ENCODE measurements at places on chromosomes 16 and 17.
A peak's percentile ranks its signal among the peaks of the same experiment; 100 is the strongest.

DNA sequence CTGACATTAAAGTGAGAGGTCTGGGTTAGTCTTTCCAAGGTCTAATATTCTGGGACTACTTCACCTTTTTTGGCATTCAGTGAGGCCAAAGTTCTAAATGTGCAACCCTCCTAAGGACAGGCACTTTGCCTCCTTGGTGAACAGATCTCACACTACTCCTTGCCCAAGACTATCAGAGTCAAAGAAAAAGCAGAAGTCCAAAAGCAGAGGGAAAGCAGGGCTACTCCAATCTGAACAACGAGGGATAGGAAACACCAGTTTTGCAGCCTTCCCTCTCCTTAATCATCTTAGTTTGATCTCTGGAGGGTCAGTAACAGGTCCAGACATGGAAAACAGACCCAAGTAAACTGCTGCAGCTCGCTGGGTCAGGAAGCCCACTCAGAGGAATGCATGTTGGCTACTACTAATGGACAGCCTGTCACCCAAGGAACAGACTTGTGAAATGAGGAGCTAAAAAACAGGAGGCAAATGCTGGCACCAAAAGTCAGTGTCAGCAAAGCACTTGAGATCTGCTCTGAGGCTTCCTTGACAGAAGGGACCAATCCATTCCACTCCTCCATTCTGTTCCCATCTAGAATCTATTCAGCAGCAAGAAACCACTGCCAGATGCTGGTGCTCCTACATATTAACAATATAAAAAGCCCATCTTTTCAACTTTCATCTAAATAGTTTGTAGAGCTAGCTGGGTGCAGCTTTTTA, 29.9 kb downstream of the DCUN1D3 start:
- no peak overlapping the region for H3K27ac ChIP-seq
- H3K4me3 ChIP-seq: no peak overlapping the region
- H3K27me3 ChIP-seq: no peaks in the 10 kb centered on the region
- H3K4me1 ChIP-seq: peaks cover 48% of the 10 kb centered on the region
- DNase-seq: no peak

- no peak overlapping the region for H3K4me3 ChIP-seq
- peaks cover 13% of the 10 kb centered on the region for H3K27me3 ChIP-seq
- H3K4me1 ChIP-seq: no peaks in the 10 kb centered on the region
- no peak for DNase-seq
- H3K27ac ChIP-seq: no peak overlapping the region
These were observed 105.3 kb downstream of the IRX5 start for GRCh38 chr16:55035956-55036355.

DNA sequence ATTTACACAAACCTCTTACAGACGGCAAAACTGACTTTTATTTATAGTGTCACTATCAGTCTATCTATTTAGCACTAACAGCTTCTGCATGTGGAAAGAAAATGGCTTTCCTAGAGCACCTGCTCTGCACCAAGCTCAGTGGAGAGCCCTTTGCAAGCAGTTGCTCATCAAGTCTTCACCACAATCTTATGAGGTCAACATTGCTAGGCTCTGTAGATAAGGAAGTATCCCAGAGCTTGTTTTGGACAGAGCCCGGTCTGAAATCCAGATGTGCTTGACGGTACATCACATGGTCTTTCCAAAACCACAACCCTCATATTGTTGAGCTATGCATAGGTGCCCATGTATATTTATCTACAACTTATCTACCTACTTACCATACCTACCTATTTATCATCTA, 572.7 kb upstream of the CDH5 start:
- H3K4me3 ChIP-seq: no peak overlapping the region
- no peaks in the 10 kb centered on the region for H3K4me1 ChIP-seq
- peaks cover 24% of the 10 kb centered on the region for H3K27me3 ChIP-seq
- H3K27ac ChIP-seq: no peak overlapping the region

GRCh38 chr16:89268987-89269735, 51.7 kb downstream of the ZNF778 start:
- no peak for DNase-seq
- peaks cover 5% of the 10 kb centered on the region for H3K4me1 ChIP-seq
- no peaks in the 10 kb centered on the region for H3K27me3 ChIP-seq
- H3K27ac ChIP-seq: no peak overlapping the region
- H3K4me3 ChIP-seq: no peak overlapping the region

DNA sequence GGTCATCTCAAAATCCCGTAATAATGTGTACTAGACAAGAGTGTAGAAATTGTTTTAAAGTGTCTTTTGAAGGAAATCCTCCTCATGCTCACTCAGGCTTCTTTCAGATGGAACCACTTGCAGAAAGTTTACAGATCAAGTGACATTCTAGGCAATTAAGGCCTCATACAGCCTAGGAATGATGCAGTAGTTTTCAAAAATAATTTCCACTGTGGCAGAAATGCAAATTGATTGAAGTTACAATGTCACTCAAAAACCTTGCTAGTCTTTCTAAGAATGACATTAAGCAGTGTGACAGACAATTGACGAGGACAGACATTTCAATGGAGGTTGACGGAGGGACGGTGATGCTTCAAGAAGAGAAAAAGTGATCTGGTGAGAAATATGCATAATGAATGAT, 53.5 kb upstream of the CDH8 start:
- H3K27me3 ChIP-seq: no peaks in the 10 kb centered on the region
- H3K4me1 ChIP-seq: no peaks in the 10 kb centered on the region
- no peaks in the 10 kb centered on the region for H3K36me3 ChIP-seq
- no peak for DNase-seq

DNA sequence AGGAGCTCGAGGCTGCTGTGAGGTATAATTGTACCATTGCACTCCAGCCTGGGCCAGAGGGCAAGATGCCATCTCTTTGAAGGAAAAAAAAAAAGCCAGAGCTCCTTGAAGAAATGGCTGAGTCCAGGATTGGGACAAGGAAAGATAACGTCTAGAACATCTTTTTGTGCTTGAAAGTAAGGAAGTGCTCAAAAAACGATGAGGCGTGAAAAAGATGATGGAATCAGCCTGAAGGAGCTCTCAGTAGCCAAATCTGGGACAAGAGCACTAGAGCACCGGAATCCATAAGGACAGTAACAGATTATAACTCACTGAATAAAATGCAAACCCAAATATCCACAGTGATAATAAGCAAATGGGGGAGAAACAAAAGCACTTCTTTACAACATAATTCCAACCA, 22.1 kb downstream of the EFTUD2 start:
- no peak overlapping the region for H3K4me3 ChIP-seq
- DNase-seq: no peak
- H3K36me3 ChIP-seq: peaks cover 22% of the 10 kb centered on the region
- H3K27ac ChIP-seq: no peak overlapping the region
- no peaks in the 10 kb centered on the region for H3K27me3 ChIP-seq

- H3K27me3 ChIP-seq: no peaks in the 10 kb centered on the region
- no peak overlapping the region for H3K4me3 ChIP-seq
- peaks cover 7% of the 10 kb centered on the region for H3K36me3 ChIP-seq
- H3K27ac ChIP-seq: no peak overlapping the region
- no peak for DNase-seq
These were observed 5.4 kb downstream of the ABCC1 start for GRCh38 chr16:15954814-15955151.

GRCh38 chr17:21375162-21375560, 996 bp upstream of the KCNJ12 start:
- H3K27me3 ChIP-seq: peaks cover 72% of the 10 kb centered on the region
- H3K27ac ChIP-seq: no peak overlapping the region
- no peaks in the 10 kb centered on the region for H3K36me3 ChIP-seq
- peak overlapping the region; percentile 67 for H3K4me3 ChIP-seq
- H3K4me1 ChIP-seq: peaks cover 31% of the 10 kb centered on the region
- DNase-seq: no peak

DNA sequence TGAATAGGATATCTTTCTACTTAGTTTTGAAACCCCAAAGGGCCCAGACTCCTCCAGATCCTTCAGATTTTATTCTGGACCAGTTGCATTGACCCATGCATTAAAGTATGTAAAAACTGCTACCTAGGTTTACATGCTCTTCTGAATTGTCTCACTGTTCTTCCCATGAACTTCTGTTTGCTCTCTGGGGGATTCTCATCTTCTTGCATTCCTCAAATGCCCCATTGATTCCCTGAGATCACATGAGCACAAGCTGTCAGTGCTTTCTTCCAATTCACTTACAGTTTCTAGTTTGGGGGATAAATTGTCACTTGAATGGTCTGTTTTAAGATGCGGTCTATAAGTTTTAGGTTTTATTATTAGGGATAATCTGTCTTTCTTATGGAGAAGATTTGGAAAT, 188.9 kb upstream of the KIF2B start:
- no peak overlapping the region for H3K4me3 ChIP-seq
- H3K4me1 ChIP-seq: no peaks in the 10 kb centered on the region
- H3K36me3 ChIP-seq: no peaks in the 10 kb centered on the region
- no peak overlapping the region for H3K27ac ChIP-seq
- H3K27me3 ChIP-seq: no peaks in the 10 kb centered on the region

GRCh38 chr16:74623214-74623838, 16.4 kb upstream of the GLG1 start:
- no peaks in the 10 kb centered on the region for H3K4me1 ChIP-seq
- peak overlapping the region; percentile 37 for H3K27ac ChIP-seq
- H3K4me3 ChIP-seq: no peak overlapping the region
- DNase-seq: peak; percentile 17

- H3K27ac ChIP-seq: no peak overlapping the region
- peaks cover 39% of the 10 kb centered on the region for H3K27me3 ChIP-seq
- no peak for DNase-seq
- H3K36me3 ChIP-seq: no peaks in the 10 kb centered on the region
- H3K4me1 ChIP-seq: no peaks in the 10 kb centered on the region
- H3K4me3 ChIP-seq: no peak overlapping the region
These were observed 82.6 kb upstream of the GNAO1 start for GRCh38 chr16:56108724-56109123.

DNA sequence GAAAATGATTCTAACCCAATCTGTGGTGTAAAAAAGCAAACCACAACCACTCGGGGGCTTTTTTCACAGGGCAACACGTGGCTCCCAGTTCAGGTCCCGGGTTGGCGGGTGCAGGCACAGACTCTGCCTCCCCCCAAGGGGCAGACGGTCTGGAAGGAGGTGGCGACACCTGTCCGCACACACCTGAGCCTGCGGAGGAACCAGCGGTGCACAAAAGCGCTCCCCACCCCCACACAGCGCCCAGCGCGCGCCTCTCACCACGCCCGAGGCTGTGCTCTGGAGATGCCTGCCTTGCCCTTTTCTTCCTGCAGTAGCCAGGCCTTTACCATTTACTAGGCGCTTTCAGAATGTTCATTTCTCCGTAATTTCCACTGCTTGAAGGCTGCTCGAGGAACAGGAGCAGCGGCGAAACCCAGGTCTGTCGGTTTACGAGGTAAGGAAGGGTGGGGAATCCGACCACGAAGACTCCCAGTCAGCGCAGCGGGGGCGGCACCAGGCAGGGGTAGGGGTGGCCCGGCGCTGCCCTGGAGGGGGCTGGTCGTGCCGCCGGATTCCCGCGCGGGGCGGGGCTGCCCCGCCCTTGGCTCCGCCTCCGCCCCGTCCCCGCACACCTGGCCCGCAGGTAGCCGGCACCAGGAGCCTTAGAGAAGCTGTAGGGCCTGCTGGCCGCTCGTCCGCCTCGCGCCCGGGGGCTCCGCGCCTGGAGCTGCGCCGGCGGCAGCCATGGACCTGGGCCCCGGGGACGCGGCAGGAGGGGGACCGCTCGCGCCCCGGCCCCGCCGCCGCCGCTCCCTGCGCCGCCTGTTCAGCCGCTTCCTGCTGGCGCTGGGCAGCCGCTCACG, at the start of gene USP43:
USP43 (plus strand) TSS at position 608 of the 842 bp plus-strand sequence; CDS start at position 724, 116 bp downstream.
- H3K27ac ChIP-seq: no peak within 1 kb of the TSS
- no peaks in the 10 kb centered on the region for H3K36me3 ChIP-seq
- H3K4me3 ChIP-seq: peak within 1 kb of the TSS; percentile 91
- DNase-seq: peak; percentile 8

DNA sequence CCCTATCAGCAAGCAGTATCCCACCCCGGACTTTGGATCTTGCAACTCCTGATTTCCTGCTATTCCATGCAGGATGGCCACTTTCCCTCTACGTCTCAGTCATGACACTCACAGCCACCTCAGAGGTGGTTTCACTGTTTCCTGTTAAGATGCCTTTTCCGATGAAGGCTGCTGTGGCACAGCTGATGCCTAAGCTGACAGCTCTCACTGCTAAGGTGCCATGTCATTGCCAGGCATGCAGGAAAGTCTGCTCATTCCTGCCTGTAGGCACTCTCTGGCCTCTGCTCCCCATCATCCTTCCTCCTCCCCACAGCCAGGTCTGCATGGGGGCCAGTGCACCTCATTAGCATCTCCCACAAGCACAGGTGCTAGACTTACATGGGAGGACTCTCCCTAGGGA, 173.0 kb downstream of the CBLN1 start:
- no peaks in the 10 kb centered on the region for H3K4me1 ChIP-seq
- no peak overlapping the region for H3K27ac ChIP-seq
- H3K36me3 ChIP-seq: no peaks in the 10 kb centered on the region
- no peak for DNase-seq
- no peak overlapping the region for H3K4me3 ChIP-seq

DNA sequence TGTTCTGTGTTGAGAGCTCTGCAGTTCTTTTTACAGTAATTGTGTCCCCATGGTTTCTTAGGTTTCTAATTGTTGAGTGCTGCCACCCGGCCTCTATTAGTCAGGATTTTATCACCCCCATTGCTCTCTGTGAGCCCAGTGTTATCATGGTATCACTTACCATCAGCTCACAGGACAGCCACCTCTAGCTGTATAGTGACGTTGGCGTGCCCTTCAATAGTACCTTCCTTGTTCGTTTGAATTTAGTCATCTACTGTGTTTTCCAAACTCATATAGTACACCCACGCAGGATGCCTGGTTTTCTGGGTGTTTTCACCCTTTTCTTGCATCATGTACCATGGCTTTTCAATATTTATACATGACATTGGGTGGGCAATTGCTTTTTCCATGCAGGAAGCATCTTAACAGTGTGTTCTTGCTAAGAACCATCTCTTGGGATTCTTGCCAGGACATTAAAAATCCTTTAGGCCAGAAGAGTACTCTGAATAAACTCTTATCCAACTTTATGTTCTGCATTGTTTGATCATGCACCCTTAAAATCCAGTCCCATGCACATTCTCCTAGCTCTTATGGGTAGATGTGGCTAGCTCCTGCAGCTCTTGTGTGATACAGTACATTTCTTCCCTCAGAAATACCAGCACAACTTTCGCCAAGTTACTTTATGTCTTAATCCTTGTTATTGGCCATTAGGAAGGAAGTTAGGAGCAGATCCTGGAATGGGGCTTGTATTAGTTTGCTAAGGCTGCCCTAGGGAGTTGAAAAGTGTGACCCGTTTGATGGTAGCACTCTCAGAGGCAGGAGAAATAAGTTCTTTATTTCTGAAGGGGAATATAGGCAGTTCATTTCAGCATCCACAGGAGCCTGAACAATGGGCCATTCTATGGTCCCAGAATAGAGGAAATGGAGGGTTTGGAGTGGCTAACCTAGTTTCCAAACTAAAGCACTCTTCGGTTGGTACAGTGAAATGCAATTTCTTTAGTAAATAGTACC, 11.3 kb upstream of the ABCA10 start:
- no peaks in the 10 kb centered on the region for H3K36me3 ChIP-seq
- no peaks in the 10 kb centered on the region for H3K27me3 ChIP-seq
- H3K27ac ChIP-seq: no peak overlapping the region
- H3K4me3 ChIP-seq: no peak overlapping the region
- DNase-seq: no peak

GRCh38 chr17:15249487-15249886, 15.6 kb downstream of the PMP22 start:
- H3K27me3 ChIP-seq: peaks cover 26% of the 10 kb centered on the region
- DNase-seq: no peak
- H3K27ac ChIP-seq: no peak overlapping the region
- H3K4me3 ChIP-seq: no peak overlapping the region

All from naive B cell (primary cell).